ENCODE measurements at places on chromosomes 1 and 21.

- DNase-seq: no peak
These were observed 50.1 kb downstream of the AKT3 start for GRCh38 chr1:243799908-243800307.

- no peak for DNase-seq
These were observed 40.1 kb downstream of the PTPRC start for GRCh38 chr1:198678901-198679329.

DNA sequence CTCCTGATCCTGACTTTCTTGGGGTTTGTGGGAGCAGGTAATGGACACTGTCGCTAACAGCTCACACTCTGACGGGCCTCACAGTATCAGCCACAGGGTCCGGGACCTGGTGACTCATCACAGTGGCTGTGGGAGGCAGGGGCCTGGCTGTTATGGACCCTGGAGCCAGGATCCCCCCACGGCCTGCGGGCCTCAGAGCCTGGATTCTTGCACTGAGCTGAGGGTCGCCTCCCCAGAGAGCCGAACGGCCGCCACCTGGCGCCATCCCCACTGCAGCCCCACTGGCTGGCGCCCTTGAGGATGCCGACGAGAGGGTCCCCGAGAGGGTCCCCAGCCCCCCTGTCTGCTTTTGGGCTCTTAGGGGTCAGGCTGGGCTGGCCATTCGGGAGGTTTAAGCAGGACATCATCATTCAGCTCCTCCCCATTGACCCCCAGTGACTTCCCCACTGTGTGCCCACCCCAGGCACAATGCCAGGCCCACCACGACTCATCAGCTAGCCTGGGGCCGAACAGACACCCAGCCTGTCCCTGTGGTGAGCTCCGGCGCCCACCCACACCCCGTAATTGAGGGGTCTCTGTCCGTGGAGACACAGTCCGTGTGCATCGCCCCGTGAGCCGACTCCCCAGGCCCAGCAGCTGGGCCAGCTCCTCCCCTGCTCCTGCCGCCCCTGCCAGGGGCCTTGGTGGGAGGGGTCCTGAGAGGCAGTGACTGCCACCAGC is 30.8 kb upstream of the TRAPPC10 start:
- DNase-seq: no peak

GRCh38 chr1:114353262-114353661 is 157.7 kb downstream of the TRIM33 start:
- DNase-seq: no peak

DNA sequence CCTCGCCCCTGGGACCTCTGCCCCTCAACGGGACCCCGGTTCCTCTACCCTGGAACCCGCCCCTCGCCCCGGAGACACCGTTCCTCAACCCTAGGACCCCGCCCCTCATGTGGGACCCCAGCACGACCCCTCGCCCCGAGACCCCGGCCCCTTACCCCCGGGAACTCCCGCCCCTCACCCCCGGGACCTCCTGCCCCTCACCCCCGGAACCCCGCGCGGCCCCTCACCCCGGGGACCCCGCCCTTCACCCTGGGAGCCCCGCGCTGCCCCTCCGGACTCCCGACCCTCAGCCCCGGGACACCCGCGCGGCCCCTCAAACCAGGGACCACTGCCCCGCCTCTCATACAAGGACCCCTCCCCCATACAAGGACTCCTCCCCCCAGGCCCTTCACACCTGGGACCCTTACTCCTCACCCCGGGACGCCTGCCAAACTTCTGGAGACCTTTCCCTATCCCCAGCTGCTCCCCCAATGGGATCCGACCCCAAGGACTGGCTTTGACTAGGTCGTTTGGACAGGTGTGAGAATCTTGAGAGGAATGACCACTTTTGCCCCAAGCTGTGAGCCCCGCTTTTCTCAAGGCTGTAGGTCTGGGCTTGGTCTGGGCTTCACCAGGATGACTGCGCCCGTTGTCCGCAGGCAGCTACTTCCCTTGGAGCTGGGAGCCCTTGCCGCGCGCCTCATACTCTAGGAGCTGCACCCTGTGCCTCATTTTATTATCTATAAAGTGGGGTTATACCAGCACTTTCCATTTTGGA is 843 bp downstream of the DIP2A start:
- no peak for DNase-seq

DNA sequence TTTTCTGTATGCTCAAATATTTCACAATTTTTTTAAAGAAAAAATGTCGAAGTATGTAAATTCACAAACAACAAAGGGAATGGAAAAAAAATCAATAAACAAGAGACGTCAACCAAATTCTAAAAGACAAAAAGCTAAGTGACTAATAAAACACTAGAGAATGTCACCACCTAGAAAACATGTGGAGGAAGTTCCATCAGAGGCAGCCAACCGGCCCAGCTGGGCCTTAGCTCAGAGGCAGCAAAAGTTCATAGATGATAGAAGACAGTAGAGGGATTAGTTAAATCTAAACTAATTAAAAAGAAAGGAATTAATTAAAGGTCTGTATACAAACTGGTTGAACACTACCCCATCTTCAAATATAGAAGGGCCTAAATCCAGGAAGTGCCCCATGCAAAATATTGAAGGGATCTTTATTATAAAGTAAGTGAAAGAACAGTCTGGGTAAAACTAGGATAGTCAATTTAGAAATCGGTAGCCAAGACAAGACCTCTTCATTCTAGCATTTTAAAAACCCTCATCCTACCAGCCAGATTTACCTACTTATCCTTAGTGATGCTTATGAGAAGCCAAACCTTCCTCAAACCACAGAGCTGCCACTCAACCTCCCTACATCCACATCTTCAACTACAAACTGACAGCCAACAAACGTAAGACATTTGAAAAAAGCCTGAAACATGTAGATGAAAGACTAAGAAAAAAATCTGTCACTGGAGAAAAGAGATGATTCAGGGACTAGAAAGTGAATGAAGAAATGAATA is 23.7 kb downstream of the MRPL39 start:
- no peak for DNase-seq

DNA sequence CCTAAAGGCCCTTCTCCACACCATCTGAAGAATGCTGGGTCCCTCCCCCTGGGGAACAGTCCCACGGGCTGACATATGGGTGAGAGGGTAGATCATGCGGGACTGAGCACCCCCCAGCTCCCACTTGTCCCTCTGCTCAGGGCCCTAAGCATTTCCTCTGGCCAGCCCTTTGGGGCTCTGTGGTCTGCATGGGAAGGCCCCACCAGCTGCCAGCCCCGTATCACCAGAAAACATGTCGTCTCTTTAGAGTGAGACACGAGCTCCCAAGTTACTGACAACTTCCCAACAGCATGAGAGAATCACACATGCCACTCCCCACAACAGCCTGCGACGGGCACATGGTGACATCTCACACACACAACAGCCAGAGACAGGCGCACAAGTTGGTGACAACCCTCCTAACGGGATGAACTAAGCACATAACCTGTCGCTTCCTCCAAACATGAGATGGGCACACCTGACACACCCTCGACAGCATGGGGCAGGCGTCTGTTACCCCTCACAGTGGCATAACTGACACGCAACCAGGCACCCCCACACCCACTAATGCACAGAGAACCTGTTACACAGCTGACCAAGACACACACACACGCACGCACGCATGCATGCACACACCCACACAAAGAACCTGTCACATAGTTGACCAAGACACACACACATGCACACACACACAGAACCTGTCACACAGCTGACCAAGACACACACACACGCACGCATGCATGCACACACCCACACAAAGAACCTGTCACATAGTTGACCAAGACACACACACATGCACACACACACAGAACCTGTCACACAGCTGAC is 41.2 kb downstream of the AHDC1 start:
- no peak for DNase-seq

DNA sequence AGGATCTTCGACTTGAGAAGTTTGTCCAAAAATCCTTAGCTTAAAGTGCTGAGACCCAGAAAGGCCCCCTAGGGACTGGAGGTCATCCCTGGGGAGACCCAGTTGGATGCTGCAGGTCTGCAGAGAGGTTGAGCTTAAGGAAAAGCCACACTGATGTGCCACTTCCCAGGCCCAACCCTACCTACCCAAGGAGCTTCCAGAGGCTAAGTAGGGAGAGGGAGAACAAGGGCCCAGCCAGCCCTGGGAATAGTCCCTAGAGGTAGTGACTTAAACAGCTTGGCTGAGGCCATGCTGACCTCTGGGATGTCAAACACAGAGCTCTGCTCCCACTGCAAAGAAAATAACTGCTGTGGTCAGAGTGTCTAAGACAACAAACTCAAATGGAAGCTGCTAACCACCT is 693.7 kb downstream of the MATN1 start:
- no peak for DNase-seq

Data from germinal center (tissue), 1 donor.